ENCODE measurements at places on chromosomes 12 and 14. TPM values are rescaled to one million over a fixed set of nuclear protein-coding genes. Genes with fewer than 3 reads are reported as not detected.

- peak; percentile 25 for DNase-seq
Measured at GRCh38 chr12:119259484-119259883, 75.0 kb upstream of the CCDC60 start.

GRCh38 chr14:20998674-20999366 is at the start of gene SLC39A2:
Gene SLC39A2 (plus strand): TSS chr14:20999293. CDS start chr14:20999447, 154 bp downstream.
- no peak for DNase-seq

- DNase-seq = peak; percentile 44
Measured at GRCh38 chr14:21987937-21988336, 314.3 kb upstream of the OR4E1 start.

- DNase-seq = no peak
Measured at GRCh38 chr12:17062267-17063036, 456.5 kb upstream of the LMO3 start.

GRCh38 chr14:89566644-89567415 is 149.8 kb upstream of the FOXN3 start:
- DNase-seq = no peak

- DNase-seq = no peak
Measured at GRCh38 chr14:50718949-50719348, 50.8 kb upstream of the SAV1 start.

DNA sequence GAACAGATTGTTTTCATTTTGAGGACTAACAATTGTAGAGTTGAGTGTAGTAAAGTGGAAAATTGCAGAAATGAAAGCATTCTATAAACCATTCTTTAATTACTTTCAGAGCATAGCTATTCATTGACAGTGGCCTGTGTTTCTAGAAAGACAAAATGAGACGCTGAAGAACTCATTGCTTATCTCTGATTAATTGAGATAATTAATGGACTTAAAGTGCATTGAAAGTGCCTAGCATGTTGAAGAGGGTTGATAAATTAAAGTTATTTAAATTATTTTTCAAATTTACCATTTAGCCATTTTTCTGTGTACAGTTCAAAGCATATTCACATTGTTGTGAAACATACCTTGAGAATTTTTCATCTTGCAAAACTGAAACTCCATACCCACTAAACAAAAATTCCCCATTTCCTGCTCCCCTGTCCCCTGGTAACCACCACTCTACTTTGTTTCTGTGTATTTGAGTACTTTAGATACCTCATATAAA is 57.4 kb downstream of the DAAM1 start:
- no peak for DNase-seq

DNA sequence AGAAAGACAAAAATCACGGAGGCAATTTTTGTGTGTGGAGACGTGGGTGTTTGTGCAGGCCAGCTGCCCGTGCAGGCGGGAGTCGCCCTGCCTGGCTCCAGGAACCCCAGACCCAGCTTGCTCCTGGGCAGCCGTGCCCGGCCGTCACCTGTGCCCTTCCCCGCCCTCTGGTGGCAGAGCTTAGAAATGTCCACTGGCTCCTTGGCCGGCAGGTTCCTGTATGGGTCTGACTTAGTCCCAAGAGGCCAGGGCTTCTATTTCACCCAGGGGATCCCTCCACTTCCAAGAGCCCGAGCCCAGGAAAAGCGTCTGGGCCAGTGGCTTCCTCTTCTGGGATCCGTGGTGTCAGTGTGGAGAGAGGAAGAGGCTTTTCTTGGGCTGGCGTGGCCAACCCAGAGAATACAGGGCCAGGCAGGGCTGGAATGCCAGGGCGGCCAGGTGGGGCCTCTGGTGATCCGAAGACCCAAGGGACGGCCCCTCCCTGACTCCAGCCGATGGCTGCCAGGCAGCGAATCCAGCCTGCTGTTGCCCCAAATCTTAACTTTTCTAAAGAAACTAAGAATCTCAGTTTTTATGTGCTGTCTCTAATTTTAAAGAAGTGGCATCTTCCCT is 120.9 kb downstream of the TMEM132C start:
- no peak for DNase-seq

- DNase-seq = no peak
Measured at GRCh38 chr14:100504372-100505078, 82.7 kb downstream of the BEGAIN start.

- DNase-seq = no peak
Measured at GRCh38 chr12:42076976-42077375, 67.7 kb downstream of the GXYLT1 start.

DNA sequence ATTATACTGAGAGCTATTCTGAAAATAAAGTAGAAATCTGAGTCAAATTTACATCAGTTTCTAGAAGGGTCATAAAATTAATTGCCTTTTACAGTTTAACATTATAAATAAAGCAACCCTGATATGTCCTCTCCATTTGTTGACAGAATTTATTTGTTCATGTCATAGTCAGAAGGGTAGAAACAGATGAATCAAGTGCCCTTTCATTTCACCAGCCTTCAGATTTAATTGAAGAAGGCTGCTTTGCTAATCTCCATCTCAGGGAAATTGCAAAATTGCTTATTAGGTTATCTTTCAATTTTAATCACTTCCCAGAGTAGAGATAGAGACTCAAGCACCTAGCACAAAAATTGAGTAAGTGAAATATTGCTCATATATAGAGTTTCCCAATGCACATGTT is 76.8 kb downstream of the ATXN7L3B start:
- DNase-seq = no peak

GRCh38 chr12:51246254-51246853 is 7.7 kb downstream of the DAZAP2 start:
- DNase-seq = peak; percentile 24

- DNase-seq = no peak
Measured at GRCh38 chr14:50669441-50669986, 1.4 kb upstream of the SAV1 start.

DNA sequence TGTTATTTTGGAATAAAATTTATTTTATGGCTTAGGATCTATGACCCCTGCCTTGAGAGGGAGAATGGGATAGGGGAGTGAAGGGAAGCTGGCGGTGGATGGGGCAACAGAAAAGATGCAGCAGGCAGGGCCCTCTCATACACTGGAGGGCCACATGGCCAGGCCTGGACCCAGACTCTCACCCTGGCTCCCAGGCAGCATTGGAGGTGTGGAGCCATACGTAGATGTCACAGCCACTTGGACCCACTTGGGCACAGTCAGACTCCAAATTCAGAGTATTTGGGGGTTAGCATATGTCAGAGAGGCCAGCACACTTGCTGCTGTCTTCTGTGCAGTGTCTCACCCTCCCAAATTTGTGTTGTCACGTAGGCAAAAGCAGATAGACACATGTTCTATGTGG is 6.5 kb downstream of the NAB2 start:
- no peak for DNase-seq

DNA sequence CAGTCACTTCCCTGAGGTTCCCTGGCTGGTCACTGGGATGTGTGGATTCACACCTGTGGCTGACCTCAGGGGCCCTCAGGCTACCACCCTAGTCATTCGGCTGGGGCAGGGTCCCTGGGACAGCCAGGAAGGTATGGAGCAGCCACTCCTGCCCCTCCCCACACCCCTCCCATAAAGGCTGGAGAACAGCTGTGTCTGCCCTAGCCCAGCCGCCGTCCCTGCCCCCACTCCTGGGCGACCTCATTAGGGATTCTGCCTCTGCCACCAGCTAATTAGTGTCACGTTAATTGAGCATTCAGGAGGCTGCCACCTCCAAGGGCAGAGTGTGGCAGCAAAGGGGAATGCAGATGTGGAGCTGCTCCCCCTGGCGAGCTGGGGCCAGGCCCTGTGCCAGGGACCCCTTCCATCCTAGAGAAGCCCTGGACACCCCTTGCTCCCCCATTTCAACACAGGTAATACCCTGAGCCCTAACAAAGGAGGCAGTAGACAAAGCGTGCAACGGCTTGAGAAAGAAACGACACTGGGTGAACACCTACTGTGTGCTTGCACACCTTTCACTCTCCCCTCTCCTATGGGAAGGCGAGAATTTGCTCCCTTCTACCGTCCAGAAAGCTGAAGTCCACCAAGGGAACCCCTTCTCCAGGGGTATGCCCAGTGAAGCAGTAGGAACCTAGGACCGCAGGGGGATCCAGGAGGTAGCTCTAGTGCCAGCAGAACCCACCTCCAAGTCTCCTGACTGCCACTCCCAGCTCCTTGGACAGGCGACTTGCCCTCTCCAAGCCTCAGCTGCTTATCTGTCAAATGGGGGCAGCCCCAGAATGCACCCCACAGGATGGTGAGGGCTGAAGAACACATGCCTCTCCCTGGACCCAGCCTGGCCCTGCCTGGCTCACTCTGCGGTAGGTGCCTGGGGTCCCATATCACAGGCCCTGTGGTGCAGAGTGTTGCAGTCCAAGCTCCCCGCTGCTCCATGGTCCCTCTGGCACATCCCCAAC is 45.1 kb downstream of the FAM222A start:
- DNase-seq = no peak

DAD1 gene
- total RNA-seq = 250 TPM

SYNDIG1L gene
- total RNA-seq = 1.1 TPM

TEX52 gene
- not detected for total RNA-seq

ST8SIA1 gene
- total RNA-seq = 0.77 TPM
